ENCODE measurements at places on chromosomes 16 and 17. TPM values are rescaled to one million over a fixed set of nuclear protein-coding genes. Genes with fewer than 3 reads are reported as not detected.

ENPP7 gene
- not detected for total RNA-seq

DNA sequence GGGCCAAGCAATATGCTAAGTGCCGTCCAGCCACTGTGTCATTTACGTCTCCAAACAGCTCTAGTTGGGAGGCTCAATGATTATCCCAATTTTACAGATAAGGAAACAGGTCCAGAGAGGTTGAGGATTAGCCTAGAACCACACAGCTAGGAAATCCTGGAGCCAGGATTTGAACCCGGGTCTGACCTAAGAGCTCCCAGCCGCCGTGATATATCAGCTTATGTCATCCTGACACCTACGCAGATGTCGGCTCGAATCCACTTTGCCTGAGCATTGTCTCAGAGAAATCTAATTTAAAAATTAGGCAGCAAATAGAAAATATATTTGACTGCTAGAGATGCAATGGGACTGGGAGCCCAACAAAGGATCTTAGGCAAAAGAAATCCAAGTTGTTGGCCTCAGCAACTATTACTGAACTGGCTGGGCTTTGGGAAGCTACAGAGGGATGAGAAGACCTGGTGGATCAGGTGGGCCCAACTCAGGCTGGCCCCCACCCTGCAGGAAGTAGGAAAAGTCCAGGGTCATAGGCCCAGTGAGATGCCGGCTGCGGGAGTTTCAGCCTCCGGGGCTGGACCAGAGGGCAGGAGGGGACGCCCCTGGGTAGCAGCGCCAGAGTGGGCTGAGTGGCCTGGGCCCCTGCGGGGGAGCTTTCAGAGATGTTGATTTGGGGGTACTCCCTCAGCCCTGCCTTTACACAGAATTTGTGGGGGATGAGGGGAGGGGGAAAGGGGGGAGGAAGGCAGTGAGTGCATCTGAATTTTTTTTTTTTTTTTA, 35.1 kb upstream of the IL21R start:
- peak; percentile 42 for DNase-seq

- DNase-seq: peak; percentile 72
These were observed 12.9 kb downstream of the P2RX5 start for GRCh38 chr17:3683054-3683511.

DNA sequence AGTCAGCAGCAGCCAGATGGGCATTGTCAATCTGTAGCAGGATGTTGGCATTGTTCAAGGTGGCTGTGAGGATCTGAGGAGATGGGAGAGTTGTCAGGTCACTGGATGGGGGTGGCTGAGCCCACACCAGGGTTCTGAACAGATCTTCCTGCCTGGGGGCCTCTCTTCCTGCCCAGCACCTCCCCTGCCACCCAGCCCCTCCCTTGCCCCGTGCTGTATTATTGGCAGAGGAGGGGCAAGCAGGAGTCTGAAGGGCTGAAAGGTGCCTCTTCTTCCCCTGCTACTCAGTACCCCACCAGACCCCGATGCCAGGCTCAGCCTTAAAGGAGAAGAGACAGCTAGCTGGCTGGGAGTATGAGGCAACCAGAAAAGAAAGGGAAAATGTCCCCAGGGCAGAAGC, 93.0 kb downstream of the GOSR1 start:
- no peak for DNase-seq

GRCh38 chr17:48544349-48545021, 424 bp downstream of the HOXB2 start:
- peak; percentile 66 for DNase-seq

GRCh38 chr17:31198026-31198425, 99.0 kb downstream of the OMG start:
- DNase-seq: no peak

GRCh38 chr16:57060323-57061083, 31.9 kb upstream of the CPNE2 start:
- DNase-seq: no peak

SNAI3 gene
- 3.0 TPM for total RNA-seq

GRCh38 chr16:87897521-87898505, 28.5 kb upstream of the SLC7A5 start:
- DNase-seq: peak; percentile 88

All from activated naive CD4-positive, alpha-beta T cell treated with anti-CD3 and anti-CD28 coated beads for 36 hours (primary cell).